ENCODE measurements at places on chromosomes 3 and 15. TPM values are rescaled to one million over a fixed set of nuclear protein-coding genes. Genes with fewer than 3 reads are reported as not detected.
A peak's percentile ranks its signal among the peaks of the same experiment; 100 is the strongest.

Gene ZNF80
- total RNA-seq: 0.11 TPM

Gene PIERCE2
- total RNA-seq: 4.1 TPM

Gene HEXA
- 143 TPM for total RNA-seq

- peak; percentile 70 for DNase-seq
These were observed 638 bp downstream of the WDR5B start for GRCh38 chr3:122415104-122415744.

DNA sequence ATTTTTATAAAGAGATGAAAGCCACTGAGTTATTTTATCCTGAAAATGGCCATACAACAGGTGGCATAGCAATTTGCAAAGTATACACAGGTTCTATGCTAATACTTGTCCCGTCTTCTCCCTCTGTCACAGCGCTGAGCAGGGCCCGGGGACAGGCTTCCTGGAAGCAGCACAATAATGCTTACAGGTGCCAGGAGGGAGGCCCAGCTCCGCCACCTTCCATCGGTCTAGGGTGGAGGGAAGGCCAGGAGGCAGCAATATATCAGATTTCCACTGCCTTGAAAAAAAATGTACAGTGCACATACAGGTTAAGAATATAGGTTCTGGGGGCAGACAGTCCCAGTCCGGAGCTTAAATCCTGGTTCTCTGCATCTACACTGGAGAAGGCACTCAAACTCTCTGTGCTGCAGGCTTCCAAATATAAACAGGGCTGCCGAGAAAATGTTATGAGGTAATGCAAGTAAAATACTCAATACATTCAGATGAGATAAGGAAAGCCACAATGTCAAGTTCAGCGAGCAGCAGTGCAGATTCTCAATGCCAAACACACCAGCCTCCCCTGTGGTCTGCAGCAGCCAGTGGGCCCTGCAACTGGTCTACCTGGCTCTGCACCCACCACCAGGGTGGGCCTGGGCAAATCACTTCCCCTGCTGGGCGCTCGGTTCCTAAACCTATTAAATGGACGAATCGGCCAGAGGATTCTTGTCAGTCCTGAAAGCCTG lies 189.6 kb downstream of the XXYLT1 start:
- no peak for DNase-seq

DNA sequence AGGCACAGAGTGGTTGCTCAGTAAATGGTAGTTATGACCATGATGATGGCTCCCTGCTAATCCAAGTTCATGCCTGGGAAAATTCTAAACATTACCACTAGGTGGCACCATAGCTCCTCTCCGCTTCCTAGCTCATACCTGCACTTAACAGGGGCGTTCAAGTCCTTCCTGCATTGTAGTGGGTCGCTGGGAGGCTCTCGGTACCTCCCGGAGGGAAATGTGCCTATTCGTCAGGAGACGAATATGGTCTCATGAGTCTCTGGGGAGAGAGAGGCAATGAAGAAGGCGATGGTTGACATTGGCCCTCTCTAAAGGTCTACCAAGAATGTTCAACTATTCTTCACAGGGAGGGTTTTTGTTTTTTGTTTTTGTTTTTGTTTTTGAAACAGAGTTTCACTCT lies 10.9 kb downstream of the MESP1 start:
- peak; percentile 81 for DNase-seq

- DNase-seq: no peak
These were observed 348.5 kb upstream of the UMPS start for GRCh38 chr3:124381575-124382333.

- DNase-seq: no peak
These were observed 18.9 kb downstream of the MAGEL2 start for GRCh38 chr15:23628612-23629233.

DNA sequence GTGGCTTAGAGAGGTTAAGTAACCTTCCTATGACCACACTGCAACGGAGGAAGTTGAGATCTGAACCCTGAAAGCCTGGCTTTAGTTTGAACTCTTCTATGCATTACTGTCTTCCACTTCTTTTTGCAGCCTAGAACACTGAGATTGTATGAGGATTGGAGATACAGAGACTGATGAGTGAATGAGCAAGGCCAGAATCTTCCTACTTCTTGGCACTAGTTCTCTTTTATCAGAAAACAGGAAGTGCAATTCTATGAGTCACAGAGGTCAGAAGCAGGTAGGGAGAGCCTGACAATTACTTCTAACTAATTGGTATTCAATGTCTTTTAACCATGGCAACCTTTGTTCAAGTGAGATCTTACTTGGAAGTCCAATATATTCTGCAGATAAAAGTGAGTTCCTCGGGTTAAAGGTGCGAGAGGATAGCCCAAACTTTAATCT lies 219.0 kb downstream of the SHQ1 start:
- DNase-seq: no peak

DNA sequence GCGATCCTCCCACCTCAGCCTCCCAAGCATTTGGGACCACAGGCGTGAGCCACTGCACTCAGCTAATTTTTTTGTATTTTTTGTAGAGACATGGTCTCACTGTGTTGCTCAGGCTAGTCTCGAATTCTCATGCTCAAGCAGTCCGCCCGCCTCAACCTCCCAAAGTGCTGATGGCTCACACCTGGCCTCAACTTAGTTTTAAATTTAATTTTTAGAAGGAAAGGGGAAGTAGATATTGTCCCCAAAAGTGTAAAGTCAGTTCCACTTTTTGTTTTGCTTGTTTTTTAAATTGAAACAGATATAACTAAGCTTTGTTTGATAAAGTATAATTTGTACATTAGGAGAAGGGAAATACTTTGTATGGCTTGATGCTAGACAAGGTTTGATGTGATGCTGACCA lies 31.3 kb upstream of the NFKBIZ start:
- no peak for DNase-seq

DNA sequence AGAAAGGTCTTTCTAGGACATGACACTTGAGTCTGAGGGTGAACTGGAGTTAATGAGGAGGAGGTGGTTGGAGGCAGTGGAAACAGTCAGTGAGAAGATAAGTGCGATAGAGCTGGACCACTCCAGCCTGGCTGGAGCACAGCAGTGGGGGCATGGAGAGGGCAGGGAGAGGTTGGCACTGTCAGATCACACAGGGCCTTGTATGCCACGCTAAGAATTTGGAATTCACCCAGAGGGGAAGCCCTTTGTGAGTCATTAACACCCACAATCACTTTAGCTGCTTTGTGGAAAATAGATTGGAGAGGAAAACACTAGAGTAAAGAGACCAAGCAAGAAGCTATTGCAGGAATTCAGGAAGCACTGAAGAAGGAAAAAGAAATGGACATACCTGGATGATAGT lies 83.3 kb downstream of the ZNF621 start:
- DNase-seq: no peak
